ENCODE measurements at places on chromosomes 4 and X.

DNA sequence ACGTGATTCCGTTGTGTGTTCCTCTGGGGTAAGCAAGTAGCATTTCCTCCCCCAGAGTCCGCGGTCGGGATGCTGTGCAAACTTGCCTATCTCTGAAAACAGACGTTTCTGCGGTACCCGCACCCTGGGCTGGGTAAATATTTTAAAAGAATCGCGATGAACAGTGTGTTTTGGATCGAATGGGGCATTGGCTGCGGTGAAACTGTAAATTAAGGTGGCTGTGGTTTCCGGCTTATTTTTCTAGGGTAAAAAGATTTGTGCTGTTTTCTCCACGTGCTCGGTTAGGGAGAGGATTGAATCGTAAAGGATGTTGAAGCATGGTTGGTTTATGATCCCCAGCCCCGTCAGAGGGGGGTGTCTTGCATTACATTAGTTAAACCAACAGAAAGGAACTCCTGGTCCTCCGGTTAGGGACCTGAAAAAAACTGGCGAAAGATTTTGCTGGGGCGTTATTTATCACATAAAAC is 1.2 kb downstream of the HHIP start:
- peaks cover 52% of the 10 kb centered on the region for H3K27me3 ChIP-seq
- H3K4me3 ChIP-seq, result peak overlapping the region; percentile 53
- peak overlapping the region; percentile 48 for H3K27ac ChIP-seq
- no peaks in the 10 kb centered on the region for H3K36me3 ChIP-seq
- peak; percentile 54 for DNase-seq
- H3K4me1 ChIP-seq, result peaks cover 28% of the 10 kb centered on the region

GRCh38 chrX:110241816-110242215 is 76.1 kb downstream of the AMMECR1 start:
- H3K4me1 ChIP-seq, result no peaks in the 10 kb centered on the region
- no peaks in the 10 kb centered on the region for H3K27me3 ChIP-seq
- no peak overlapping the region for H3K27ac ChIP-seq

DNA sequence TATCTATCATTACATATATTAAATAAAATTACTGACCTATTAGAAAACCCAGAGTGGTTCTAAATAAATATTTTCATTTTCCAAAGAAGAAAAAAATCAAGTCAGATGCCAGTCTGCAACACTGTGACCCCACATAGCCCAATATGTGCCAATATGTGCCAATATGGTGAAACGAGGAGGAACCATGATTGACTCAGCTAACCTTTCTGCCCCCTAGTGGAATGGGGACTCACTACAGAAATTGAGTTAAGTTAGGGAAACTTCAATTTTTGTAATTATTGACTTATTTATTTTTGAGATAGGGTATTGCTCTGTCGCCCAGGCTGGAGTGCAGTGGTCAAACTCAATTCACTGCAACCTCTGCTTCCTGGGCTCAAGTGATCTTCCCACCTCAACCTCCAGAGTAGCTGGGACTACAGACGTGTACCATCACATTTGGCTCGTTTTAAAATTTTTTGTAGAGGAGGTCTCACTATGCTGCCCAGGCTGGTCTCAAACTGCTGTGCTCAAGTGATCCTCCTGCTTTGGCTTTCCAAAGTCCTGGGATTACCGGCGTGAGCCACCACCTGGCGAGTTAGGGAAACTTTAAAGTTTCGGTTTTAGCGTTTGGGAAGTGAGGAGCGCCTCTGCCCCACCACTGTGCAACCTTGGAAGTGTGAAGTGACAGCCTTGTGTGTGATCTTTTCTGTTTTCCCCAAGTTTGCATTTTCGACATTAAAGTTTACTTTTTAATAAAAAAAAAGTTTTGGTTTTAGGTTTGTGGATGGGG is 116.8 kb upstream of the SHISA3 start:
- no peak overlapping the region for H3K27ac ChIP-seq
- H3K27me3 ChIP-seq, result no peaks in the 10 kb centered on the region
- DNase-seq, result peak; percentile 22
- no peaks in the 10 kb centered on the region for H3K36me3 ChIP-seq

- no peak overlapping the region for H3K4me3 ChIP-seq
- no peaks in the 10 kb centered on the region for H3K27me3 ChIP-seq
- no peak for DNase-seq
- H3K27ac ChIP-seq, result no peak overlapping the region
- H3K4me1 ChIP-seq, result no peaks in the 10 kb centered on the region
- peaks cover 9% of the 10 kb centered on the region for H3K36me3 ChIP-seq
These were observed 42.6 kb downstream of the GASK1B start for GRCh38 chr4:158130204-158130603.

- no peak overlapping the region for H3K4me3 ChIP-seq
- no peaks in the 10 kb centered on the region for H3K27me3 ChIP-seq
- no peaks in the 10 kb centered on the region for H3K4me1 ChIP-seq
- no peak for DNase-seq
These were observed 91.1 kb downstream of the TMEM47 start for GRCh38 chrX:34565981-34566380.

DNA sequence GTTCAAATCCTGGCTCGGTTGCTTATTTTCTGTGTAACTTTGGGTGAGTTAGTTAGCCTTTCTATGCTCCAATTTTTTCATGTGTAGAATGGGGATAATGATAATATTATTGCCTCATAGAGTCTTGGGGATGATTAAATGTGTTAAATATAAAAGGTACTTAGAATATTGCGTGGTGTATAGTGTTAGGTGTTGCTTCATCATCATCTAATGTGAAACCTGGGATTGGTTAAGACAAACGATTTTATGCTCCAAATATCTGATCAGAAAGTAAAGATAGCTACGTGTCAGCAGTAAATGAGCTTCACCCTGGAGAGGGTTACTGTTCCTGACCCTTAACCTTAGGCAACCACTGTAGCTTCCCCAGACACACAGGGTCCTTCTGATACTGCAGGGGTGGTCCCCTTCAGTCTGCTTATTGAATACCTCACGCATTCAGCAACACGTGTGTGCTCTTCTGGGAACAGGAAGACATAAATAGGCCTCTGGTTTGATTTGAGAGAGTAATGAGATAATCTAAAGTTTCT is 50.1 kb downstream of the GPAT3 start:
- no peak overlapping the region for H3K4me3 ChIP-seq
- H3K36me3 ChIP-seq, result peaks cover 6% of the 10 kb centered on the region
- H3K27me3 ChIP-seq, result no peaks in the 10 kb centered on the region
- H3K4me1 ChIP-seq, result no peaks in the 10 kb centered on the region
- no peak for DNase-seq
- H3K27ac ChIP-seq, result no peak overlapping the region

- no peaks in the 10 kb centered on the region for H3K4me1 ChIP-seq
- H3K36me3 ChIP-seq, result no peaks in the 10 kb centered on the region
- H3K27ac ChIP-seq, result no peak overlapping the region
- H3K27me3 ChIP-seq, result no peaks in the 10 kb centered on the region
These were observed 14.3 kb upstream of the GABRE start for GRCh38 chrX:151988706-151989299.

GRCh38 chr4:118389721-118390120 is 36.9 kb upstream of the PRSS12 start:
- no peak overlapping the region for H3K27ac ChIP-seq
- H3K4me1 ChIP-seq, result no peaks in the 10 kb centered on the region
- H3K4me3 ChIP-seq, result no peak overlapping the region
- no peaks in the 10 kb centered on the region for H3K36me3 ChIP-seq
- no peaks in the 10 kb centered on the region for H3K27me3 ChIP-seq
- DNase-seq, result no peak

DNA sequence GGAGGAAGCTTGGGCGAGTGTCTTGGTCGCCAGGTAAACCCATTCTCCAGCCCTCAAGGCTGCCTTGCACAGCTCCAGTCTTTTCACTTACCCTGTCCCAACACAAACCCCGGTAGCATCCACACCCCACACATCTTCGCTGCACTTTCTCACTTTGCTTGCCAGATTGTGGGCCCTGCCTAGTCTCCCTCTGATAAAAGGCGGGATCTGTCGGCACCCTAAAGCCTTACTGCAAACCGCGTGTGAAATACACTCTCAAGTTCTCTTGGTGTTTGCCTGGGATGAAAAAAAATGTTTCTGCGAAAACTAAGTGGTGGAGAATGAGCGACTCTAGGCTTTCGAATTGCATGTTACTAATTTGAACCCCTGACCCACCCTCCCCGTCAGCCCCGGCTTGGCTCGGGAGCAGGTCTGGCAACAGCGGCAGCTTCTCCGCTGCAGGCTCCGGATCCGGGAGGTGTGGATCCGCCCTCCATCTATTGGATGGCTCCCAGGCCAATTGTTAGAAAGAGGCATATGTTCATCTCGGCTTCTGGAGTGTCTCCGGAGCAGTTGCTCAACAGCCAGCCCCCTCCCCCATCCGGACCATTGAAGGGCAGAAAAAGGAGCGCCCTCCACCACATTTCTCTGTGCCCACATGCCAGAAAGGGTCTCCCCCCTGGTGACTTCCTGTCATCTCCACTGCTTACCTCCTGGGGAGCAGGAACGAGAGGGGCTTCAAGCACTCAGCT is 3.0 kb upstream of the CITED1 start:
- DNase-seq, result peak; percentile 64
- H3K27ac ChIP-seq, result no peak overlapping the region
- H3K4me1 ChIP-seq, result peaks cover 43% of the 10 kb centered on the region

- peaks cover 19% of the 10 kb centered on the region for H3K4me1 ChIP-seq
- no peaks in the 10 kb centered on the region for H3K36me3 ChIP-seq
- no peak overlapping the region for H3K4me3 ChIP-seq
- peak; percentile 28 for DNase-seq
- peak overlapping the region; percentile 40 for H3K27ac ChIP-seq
- H3K27me3 ChIP-seq, result no peaks in the 10 kb centered on the region
These were observed 520.5 kb downstream of the PPARGC1A start for GRCh38 chr4:23369331-23369730.

GRCh38 chr4:89303177-89303576 is 4.4 kb downstream of the GPRIN3 start:
- DNase-seq, result peak; percentile 41
- peak overlapping the region; percentile 39 for H3K27ac ChIP-seq
- no peak overlapping the region for H3K4me3 ChIP-seq
- no peaks in the 10 kb centered on the region for H3K36me3 ChIP-seq
- H3K27me3 ChIP-seq, result no peaks in the 10 kb centered on the region
- H3K4me1 ChIP-seq, result peaks cover 16% of the 10 kb centered on the region

DNA sequence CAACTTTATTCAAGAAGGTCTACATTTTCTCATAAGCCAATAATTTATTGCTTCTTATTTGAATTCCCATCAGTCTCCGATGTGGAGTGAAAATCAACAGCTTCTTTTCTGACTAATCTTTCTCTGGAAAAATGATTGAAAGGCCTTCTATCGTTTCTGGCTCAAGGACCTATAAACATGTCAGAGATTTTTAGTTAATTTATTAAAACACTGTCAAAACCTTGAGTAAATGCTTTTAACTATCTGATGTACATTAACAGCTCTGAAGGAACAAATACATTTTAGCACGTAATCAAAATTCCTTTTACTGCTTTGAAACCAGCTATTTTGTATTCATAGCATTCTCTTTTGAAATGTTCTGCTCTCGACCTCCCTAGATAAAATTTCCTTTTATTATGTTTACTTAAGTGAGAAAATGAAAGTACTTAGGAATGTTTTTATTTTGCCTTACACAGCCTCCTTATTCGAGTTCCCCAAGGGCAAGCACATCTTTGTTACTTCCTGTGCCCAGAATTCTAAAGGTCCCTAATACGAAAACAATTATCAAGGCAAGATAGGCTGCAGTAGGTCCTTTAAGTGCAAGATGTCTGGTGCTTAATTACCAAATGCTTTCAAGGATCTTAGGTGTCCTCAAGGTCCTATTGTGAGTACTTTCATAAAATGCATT is 3.1 kb upstream of the ZFX start:
- H3K27ac ChIP-seq, result no peak overlapping the region
- no peaks in the 10 kb centered on the region for H3K27me3 ChIP-seq
- H3K4me3 ChIP-seq, result no peak overlapping the region
- no peaks in the 10 kb centered on the region for H3K36me3 ChIP-seq
- H3K4me1 ChIP-seq, result peaks cover 36% of the 10 kb centered on the region
- DNase-seq, result no peak

DNA sequence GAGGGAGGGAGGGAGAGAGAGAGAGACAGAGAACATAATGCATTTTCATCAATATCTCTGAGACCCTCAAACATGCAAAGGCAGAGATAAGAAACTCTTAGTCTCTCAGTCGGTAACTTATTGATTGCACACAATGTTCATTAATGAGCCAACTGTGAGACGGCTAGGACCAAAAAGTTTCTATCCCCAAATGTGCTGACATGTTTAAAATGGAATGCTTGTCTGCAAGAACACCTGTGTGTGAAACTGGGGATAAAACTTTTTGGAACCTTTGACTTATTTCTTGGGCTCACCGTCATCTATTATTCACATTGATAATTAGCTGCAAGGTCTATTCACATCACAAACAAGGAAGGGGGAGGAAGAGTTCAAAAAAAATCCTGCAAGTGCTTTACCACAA is 477.9 kb downstream of the STIM2 start:
- no peak overlapping the region for H3K27ac ChIP-seq
- no peaks in the 10 kb centered on the region for H3K4me1 ChIP-seq
- H3K36me3 ChIP-seq, result no peaks in the 10 kb centered on the region
- no peak overlapping the region for H3K4me3 ChIP-seq
- no peaks in the 10 kb centered on the region for H3K27me3 ChIP-seq

DNA sequence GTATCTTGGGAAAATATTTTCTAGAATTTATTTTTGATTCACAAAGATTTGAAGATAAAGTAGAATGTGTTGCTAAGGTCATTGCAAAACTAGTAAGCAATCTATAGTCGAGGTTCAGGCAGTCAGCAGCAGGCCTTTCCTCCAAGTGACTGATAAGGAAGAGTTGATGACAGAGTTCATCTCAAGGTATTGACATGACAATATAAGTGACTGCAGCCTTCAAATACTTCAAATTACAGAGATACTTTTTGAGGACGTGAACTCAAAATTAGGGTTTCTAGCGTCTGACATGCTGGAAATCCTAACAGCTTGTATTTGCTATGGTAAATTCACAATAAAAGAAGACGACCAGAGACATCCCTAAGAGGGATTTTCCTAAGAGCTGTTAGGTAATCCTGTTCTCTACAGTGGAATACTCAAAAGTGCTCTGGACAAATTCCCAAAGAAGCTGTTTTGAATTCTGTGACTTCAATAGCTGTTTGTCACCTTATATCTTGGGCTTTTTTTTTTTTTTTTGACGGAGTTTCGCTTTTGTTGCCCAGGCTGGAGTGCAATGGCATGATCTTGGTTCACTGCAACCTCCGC is 7.4 kb downstream of the ARHGAP10 start:
- no peak overlapping the region for H3K27ac ChIP-seq
- H3K4me3 ChIP-seq, result no peak overlapping the region
- no peaks in the 10 kb centered on the region for H3K27me3 ChIP-seq

DNA sequence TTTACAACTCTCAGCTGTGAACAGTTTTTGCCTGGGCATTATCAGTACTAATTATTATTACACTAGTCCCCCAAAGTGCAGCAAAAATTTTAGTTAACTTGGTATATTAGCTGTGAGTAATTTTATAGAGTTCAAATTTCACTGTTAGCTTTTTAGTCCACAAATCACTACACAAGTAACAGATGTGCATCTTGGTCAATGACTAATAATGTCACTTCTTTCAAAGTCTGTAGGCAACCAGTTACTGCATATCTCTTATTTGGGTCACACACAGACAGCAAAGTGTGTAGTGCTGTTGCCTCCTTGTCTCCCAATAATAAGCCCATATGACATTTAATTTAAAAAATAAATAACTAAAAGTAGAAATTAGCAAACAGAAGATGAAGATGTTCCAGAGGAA is 159.9 kb downstream of the SCFD2 start:
- no peaks in the 10 kb centered on the region for H3K36me3 ChIP-seq
- DNase-seq, result no peak
- H3K27me3 ChIP-seq, result no peaks in the 10 kb centered on the region
- no peak overlapping the region for H3K4me3 ChIP-seq

Data from stomach (tissue), 19 donors.